ENCODE measurements at places on chromosomes 7 and 10.

DNA sequence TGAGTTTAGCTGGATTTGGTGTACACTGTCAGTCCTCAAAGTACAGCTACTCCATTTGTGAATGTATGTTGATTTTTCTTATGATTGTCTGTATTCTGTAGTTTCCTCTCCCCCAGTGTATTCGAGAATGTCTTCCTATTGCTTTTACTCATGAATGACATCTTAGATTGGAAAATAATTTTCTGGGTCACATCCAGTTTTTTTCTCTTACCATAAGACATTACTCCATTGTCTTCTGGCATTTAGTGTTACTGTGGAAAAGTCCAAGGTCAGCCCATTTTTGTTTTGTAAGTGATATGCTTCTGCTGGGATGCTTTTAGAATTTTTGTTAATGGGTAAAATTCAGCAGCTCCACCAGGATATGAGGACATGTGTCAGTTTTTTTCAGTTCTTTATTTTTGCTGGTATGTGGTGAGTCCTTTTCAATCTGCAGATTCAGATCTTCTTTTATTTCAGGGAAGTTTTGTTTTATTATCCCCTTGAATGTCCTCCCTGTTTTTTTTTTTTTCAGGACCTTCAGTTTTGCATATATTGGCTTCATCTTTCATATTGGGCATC is 33.6 kb downstream of the WAC start:
- no peak for DNase-seq

- DNase-seq, result no peak
Measured at GRCh38 chr7:138865843-138866242, 67.8 kb upstream of the ATP6V0A4 start.

DNA sequence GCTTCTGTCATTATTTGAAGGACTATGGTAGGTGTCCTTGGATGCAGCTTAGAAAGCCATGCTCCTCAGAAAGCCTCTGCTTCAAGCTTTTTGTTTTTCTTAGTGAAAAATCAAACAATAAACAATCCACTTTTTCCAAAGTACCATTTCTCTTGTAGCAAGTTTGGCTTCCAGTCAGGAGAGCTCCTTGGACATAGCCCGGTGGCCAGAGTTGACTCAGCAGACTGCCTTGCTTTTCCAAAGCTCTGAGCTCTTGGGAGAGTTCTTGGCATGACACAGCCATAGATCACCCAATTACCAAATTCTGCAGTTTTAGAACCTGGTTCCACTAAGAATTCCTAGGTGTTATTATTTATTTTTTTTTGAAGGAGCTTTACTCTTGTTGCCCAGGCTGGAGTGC is 189.4 kb upstream of the MTPN start:
- DNase-seq, result no peak

GRCh38 chr7:32516551-32517100 is 21.3 kb downstream of the AVL9 start:
- no peak for DNase-seq

GRCh38 chr7:76272851-76273497 is 29.5 kb upstream of the HSPB1 start:
- DNase-seq, result no peak

GRCh38 chr10:3872712-3873329 is 87.8 kb upstream of the KLF6 start:
- DNase-seq, result no peak

DNA sequence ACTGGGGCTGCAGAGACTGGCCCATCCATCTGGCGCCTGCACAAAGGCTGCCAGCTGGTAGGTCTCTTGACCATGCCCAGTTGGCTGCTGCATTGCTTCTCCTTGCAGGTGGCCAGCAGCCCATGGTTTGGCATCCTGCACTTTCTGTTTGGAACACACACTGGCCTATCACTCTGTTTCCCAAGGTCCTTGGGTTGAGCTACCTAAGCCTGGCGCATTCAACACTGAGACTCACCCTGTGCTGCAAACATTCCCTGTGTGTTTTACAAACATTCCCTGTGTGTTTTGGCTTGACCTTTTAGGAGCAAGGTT is 55.5 kb downstream of the TACR2 start:
- DNase-seq, result no peak

- no peak for DNase-seq
Measured at GRCh38 chr10:30542895-30543288, 86.7 kb downstream of the LYZL2 start.

DNA sequence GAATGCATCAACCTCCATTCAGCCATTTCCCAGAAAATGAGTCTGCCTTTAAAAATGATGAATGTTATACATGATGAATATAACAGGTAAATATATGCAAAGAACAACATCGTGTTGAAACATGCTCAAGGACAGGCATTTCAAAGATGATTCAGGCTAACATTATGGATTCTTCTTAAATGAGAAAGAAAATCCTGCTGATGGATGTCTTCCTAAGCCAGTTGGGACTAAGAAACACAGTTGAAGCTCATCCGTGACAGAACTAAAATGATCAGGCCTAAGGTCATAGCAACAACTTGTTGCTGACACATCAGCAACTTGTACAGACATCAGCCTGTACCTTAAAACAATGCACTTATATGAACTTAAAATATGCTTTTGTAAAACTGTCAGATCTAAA is 267.9 kb downstream of the MAGI2 start:
- no peak for DNase-seq

DNA sequence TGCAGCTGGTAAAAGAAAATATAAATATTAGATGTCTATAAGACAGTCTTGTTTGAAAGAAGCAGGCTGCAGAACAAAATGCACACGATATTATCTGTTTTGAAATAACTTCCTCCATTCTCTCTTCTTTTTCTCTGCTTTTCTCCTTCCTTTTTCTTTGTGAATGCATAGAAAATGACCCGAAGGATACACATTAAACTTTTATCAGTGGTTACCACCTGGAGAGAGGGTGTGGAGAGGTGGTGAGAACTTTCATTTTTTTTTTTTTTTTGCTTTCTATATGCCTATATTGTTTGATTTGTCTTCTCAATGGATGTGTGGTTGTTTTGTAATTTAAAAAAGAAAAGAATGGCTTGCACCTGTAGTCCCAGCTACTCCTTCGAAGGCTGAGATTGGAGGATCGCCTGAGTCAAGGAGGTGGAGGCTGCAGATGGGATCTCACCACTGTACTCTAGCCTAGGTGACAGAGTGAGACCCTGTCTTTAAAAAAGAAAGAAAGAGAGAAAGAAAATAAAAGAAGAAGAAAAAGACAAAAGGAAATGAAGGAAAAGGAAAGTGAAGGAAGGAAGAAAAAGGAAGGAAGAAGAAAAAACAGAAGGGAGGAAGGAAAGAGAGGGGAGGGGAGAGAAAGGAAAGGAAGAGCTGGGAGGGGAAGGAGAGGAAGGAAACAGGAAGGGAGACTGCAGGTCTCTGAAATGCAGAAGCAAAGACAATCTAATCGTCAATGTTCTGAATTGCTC is 64.4 kb downstream of the SAMD9 start:
- DNase-seq, result no peak

- no peak for DNase-seq
Measured at GRCh38 chr10:81280497-81281479, 594.2 kb upstream of the NRG3 start.

DNA sequence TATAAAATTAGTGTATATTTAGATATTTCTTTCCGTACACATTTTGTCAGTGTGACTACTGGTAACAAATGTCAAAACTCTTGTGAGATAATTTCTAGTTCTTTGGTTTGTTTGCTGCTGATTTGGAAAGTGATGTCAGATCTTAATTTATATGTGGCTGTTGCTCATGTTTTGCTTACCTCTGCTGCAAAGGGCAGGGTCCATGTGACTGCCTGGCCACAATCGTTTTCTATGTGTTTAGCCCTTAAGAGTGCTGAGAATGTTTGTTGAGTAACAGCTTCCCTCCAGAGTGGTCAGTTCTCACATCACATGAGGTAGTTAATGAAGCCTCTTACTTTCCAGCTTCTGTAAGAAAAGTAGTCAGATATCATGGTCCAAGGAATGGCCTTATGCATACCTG is 4.2 kb downstream of the NRBF2 start:
- DNase-seq, result no peak

- DNase-seq, result no peak
Measured at GRCh38 chr7:126211875-126212274, 1040.9 kb downstream of the GRM8 start.

GRCh38 chr7:108403597-108404217 is 52.5 kb downstream of the NRCAM start:
- no peak for DNase-seq

DNA sequence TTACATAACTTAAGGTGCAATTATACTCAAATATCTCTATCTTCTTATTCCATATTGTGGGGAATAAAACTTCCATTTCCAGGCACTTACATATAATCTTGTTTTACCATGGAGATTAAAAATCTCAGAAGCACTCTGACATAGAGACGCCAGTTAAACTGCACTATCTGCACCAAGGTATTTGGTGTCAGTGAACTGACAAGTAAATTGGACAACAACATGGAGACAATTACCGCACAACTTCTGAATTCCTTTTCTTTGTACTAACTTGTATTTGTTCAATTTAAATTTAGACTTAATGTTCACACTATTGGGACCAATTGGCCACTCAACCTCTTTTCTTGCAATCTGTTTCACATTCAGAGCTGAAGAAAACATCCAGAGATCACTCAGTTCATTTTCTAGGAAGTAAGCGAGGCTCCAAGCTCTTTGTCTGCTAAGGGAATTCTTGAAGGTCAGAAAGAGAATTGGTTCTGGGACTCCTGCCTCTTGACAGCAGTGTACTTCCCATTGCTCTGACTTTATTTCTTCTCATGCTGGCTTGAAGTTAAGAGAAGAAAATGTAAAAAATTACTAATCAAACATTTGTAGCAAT is 184.7 kb downstream of the CHCHD3 start:
- no peak for DNase-seq

GRCh38 chr10:131936736-131937135 is 35.9 kb downstream of the PPP2R2D start:
- DNase-seq, result no peak

DNA sequence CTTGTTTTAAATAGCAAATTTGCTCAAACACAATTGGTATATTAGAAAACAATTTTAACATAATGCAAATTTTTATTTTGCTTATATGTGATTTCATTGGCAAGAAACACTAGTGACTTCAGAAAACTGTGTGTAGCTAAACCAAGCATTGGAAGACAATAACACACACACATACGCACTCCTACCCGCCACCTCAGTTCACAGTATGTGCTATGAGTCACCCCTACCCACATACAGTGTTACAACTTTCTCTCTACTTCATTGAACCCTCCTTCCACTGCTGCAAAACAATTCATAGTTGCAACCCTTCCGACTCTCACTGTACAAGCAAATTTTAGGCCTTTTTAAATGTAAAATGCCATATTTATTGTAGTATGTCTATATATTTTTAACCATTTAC is 119.9 kb upstream of the THSD7A start:
- DNase-seq, result no peak

DNA sequence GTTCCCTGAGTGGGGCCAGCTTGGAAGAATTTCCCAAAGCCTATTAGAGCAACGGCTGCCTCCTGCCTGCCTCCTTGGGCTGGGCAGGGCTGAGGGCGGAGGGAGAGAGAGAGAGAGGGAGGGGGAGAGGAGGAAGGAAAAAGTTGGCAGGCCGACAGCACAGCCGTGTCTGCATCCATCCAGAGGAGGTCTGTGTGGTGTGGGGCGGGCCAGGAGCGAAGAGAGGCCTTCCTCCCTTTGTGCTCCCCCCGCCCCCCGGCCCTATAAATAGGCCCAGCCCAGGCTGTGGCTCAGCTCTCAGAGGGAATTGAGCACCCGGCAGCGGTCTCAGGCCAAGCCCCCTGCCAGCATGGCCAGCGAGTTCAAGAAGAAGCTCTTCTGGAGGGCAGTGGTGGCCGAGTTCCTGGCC is at the start of gene AQP1:
TSS of gene AQP1 (plus strand) at position 293 of the 409 bp plus-strand sequence. CDS start at position 350, 57 bp downstream.
- no peak for DNase-seq

All from endothelial cell (in vitro differentiated cells).